Tibial artery (tissue), 4 donors: ENCODE measurements at places on chromosomes 6 and 20.

- no peak for DNase-seq
Measured at GRCh38 chr20:5608442-5609161, 141.6 kb upstream of the SHLD1 start.

GRCh38 chr20:50450493-50450826, 59.7 kb upstream of the PTPN1 start:
- DNase-seq: no peak

GRCh38 chr6:127483399-127484055, 24.3 kb upstream of the KIAA0408 start:
- no peak for DNase-seq

GRCh38 chr20:58558486-58559367, 43.5 kb upstream of the APCDD1L start:
- no peak for DNase-seq

- no peak for DNase-seq
Measured at GRCh38 chr6:120202878-120203277, 853.3 kb upstream of the MAN1A1 start.

DNA sequence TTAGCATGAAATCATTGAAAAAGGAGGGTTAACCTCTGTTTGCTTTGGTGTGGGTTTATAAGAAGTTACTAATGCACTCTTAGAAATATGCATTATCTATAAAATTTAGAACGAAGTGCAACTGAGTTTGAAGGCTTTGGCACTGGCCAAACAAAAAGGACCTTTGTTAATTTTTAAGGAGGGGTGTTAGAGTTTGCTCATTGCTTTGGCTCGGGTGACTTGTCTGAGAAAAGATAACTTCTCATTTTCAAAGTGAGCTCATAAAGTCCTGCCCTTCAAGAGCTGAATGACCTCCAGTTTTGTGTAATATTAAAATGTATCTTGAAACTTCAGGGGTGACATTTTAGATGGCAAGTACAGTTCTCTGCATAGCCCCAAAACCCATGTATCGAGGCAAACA, 25.9 kb downstream of the NEDD9 start:
- no peak for DNase-seq

DNA sequence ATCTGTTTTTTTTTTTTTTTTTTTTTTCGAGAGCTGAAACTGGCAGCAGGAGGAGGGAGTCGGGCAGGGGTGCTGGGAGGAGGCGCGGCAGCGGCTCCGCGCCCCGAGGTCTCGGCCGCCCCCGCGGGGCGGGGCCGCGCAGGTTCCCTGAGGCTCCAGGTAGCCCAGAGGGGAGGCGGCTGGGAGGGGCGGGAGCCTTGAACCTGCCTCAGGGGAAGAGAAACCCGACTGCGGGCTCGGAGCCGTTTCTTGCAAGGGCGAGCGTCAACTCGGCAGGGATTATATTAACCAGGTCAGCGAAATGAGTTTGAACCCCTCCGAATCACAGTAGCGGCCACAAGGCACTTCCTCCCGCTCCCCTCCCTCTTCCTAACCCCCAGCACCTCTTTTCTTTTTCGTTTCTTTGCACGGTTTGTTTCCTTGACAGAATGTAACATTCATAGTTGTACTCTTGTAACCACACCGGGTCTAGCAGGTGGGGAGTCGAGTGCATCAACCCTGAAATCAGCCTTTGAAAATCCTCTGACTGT, 2.0 kb downstream of the MYB start:
- no peak for DNase-seq
